ENCODE measurements at places on chromosomes 4 and X. TPM values are rescaled to one million over a fixed set of nuclear protein-coding genes. Genes with fewer than 3 reads are reported as not detected.

Gene TRAM1L1
- total RNA-seq: 3.4 TPM

Gene ARHGAP36
- not detected for total RNA-seq

Gene PWWP3B
- total RNA-seq: not detected

Gene NAT8L
- not detected for total RNA-seq

Gene GPR82
- total RNA-seq: not detected

Gene CPLX1
- total RNA-seq: not detected

Gene AP1S2
- total RNA-seq: 117 TPM

Gene GASK1B
- 6.7 TPM for total RNA-seq

Gene MAGEA3
- not detected for total RNA-seq

Gene PCDH19
- not detected for total RNA-seq

Gene ITGB1BP2
- 3.0 TPM for total RNA-seq
